ENCODE measurements at places on chromosomes 5 and 9. TPM values are rescaled to one million over a fixed set of nuclear protein-coding genes. Genes with fewer than 3 reads are reported as not detected.

- DNase-seq = no peak
These were observed 205.0 kb upstream of the ACTBL2 start for GRCh38 chr5:57687596-57687995.

The PPP3R2 gene
- not detected for total RNA-seq

- no peak for DNase-seq
These were observed 35.4 kb downstream of the MAN2A1 start for GRCh38 chr5:109725135-109725534.

The GCNT4 gene
- total RNA-seq = 0.23 TPM

The CCDC183 gene
- total RNA-seq = 1.4 TPM

The PCDHB16 gene
- total RNA-seq = 12.2 TPM

The PTGS1 gene
- total RNA-seq = 1.7 TPM

Data from LHCN-M2 (cell line).